ENCODE measurements at places on chromosomes 1 and 21.

DNA sequence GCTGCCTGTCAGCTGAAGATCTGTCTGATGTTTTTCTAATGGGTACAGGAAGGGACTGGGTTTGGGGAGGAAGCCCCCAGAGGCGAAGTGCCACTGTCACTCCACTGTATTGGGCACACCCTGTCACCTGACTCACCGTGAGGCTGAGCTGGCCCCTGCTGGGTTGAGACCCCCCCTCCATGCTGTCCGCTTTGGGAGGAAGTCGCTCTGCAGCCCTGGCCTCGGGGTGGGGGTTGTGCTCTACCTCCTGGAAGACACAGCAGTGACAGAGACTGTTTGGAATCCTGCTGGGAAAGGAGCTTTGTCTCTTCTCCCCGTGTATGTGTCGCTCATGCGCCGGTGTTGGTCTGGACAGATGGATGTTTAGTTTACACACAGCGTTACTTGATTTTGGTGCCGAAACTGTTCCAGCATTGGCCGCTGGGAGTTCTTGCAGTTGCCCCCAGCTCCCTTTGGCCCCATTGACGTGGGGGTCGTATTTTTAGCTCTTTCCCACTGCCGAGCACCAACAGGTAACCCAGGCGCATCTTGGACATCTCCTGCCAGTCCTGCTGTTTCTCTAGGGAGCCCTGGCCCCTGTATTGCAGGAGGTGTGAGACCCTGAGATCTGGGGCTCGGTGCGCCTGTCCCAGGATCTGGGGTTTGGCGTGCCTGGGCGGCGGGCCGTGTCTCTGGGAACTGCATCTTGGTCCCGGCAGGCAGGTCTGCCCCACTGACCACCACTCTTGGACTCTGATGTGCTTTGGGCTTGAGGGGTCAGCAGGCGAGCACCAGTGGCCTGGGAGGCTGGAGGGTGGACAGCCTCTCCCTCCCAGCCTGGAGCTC is 30.3 kb downstream of the SLX9 start:
- no peak for DNase-seq

GRCh38 chr1:21655748-21656147 is 13.4 kb downstream of the RAP1GAP start:
- no peak for DNase-seq

DNA sequence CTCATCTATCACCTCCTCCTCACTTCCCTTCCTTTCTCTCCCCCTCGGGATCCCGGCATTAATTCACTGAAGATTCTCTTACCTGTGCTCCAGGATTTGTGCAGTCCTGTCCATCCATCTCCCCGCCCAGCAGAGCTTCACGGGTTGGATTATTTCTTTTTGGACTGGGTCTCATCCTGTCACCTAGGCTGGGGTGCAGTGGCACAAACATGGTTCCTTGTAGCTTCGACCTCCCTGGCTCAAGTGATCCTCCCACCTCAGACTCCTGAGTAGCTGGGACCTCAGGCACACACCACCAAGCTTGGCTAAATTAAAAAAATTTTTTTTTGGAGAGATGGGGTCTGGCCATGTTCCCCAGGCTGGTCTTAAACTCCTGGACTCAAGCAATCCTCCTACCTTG is 12.3 kb upstream of the CSF3R start:
- no peak for DNase-seq

GRCh38 chr1:226094451-226094850 is 31.9 kb downstream of the H3-3A start:
- DNase-seq, result no peak

DNA sequence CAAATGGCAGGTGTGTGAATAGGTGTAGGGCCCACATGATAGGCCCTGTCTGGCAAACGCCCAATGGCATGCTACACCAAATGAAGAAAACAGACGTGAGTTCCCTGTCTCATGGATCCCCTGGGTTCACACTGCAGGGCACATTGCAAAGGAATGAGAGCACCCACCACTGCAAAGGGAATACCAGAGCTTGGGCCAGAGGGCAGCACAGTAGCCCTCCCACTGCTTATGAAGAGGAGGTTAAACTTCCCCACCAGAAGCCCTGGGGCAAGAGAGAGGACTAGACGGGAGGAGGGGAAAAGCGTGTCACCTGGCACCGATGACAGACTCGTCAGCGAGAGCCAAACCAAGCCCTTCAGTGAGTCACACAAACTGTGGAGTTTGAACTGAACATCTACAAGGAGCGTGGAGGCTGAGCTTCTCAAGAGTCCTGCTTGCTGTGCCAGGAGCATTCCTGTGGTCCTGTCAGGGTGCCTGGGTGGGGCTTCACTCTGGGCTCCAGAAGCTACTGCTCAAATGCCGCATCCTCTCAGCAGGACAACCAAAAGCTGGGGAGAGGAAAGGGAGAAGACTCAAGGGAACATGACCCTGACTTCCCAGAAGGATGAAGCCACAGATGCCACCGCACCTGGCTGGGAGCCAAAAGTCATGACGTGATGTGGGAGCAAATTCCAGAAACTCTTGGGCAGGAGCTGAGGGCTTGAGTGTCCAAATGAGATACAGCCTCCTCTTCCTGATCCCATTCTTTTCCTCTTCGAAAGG is 61.1 kb downstream of the TOMM20 start:
- peak; percentile 16 for DNase-seq

GRCh38 chr1:89206373-89206772 is 7.6 kb upstream of the GBP4 start:
- no peak for DNase-seq

GRCh38 chr1:51044199-51044598 is 57.8 kb upstream of the C1orf185 start:
- DNase-seq, result no peak

DNA sequence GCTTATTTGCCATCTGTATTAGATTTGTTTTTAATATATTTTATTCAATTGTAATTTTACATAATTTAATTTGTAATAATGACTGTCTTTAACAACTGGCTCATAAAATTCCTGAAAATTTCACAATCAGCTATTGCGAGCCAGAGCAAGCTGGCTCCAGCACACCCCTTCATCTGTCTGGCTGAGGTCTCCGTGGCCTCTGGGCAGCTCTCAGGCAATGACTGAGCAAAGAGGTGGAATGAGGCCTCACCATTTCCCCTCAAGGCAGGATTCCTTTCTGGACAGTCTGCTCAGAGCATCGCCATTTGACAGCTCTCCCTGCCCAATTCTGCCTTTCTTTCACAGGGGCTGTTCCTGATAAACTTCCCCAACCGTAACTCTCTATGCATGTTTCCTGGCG is 5.8 kb upstream of the KANK4 start:
- DNase-seq, result no peak

DNA sequence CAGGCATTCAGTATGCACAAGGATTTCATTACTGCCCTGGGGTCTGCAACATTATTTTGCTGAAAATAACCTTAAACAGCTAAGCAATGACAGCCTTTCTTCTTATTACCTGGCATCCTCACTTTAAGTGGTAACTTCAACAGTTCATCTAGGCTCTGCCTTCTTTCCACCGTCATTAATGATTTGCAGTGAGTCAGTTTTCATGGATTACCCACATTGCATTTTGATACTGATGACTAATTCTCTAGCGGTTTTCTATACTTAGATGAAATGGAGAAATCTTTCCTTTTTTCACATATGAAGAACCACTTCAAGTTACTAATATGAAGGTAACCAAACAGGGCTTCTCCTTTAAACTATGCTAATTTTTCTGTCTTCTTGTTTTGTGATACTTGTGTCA is 226.9 kb upstream of the TMPRSS15 start:
- DNase-seq, result no peak

GRCh38 chr1:75165264-75165663 is 31.1 kb downstream of the LHX8 start:
- DNase-seq, result no peak
